ENCODE measurements at places on chromosomes 5 and 9.

- no peak for DNase-seq
Measured at GRCh38 chr5:176727528-176727900, 80.2 kb downstream of the TSPAN17 start.

DNA sequence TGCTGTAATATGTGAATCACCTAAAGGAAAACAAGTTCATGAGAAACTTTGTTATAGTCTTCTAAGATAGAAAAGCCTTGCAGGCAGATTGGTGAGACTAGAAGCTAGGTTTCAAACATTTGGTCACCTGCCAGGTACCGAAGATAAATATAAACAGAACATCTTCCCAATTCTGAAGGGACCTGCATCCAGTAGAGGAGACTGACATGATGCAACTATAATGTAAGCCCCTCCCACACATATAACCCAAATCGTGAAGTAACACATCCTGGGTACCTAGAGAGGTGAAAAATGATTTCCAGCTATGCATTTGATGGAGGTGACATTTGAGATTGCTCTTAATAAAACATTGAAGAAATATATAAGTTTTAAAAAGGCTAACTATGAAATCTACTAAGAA is 29.9 kb downstream of the SHLD3 start:
- DNase-seq, result no peak

GRCh38 chr9:112917047-112917986 is 26.6 kb upstream of the SLC46A2 start:
- no peak for DNase-seq

DNA sequence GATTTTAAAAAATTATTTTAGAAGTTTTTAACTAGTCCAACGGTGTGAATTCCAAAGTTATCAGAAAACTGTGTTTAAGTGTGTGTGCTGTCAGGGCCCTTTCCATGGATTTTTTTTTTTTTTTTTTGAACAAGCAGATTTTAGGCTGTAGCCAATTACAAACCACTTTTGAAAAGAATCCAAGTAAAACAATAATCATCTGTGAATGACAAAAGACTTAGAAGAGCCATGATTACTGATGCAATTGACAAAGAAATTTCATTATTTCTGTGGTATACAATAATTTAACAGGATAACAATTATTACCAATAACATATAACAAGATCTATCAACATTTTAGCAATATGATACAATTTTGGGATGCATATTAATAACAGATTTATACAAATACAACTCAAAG is 16.2 kb upstream of the PAIP1 start:
- no peak for DNase-seq

DNA sequence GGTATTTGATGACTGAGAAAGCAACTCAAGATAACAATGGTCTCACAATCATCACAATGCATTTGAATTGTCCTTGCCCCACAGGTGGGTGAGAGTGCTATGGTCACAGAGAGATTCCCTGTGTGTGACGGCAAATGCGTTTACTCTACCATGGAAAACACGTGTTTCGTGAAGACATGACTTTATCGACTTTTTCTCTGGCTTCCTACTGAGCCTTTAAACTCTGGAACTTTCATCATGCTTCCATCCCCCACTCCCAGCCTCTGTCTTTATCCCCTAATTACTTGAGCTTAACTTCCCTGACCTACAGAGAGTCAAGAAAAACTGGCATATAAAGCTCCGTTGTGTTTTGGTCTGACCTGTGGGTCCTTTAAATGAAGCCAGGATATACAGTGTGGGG is 414.1 kb upstream of the CLINT1 start:
- no peak for DNase-seq

DNA sequence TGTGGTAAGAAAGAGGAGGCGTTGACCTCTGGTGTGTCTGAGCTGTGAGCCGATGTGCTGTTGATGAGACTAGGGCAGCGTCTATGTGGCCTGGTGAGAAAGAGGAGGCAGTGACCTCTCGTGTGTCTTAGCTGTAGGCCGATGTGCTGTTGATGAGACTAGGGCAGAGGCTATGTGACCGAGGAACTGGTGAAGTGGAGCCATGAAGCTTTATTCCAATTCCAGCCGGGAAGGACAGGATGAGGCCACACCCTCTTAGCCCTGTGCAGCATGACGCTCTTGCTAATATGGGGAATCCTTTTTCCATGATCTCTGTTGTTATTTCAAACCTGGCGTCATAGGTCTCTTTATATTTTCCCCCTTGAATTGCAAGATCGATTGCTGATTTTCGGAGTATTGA is 172.4 kb downstream of the GOLPH3 start:
- DNase-seq, result no peak

DNA sequence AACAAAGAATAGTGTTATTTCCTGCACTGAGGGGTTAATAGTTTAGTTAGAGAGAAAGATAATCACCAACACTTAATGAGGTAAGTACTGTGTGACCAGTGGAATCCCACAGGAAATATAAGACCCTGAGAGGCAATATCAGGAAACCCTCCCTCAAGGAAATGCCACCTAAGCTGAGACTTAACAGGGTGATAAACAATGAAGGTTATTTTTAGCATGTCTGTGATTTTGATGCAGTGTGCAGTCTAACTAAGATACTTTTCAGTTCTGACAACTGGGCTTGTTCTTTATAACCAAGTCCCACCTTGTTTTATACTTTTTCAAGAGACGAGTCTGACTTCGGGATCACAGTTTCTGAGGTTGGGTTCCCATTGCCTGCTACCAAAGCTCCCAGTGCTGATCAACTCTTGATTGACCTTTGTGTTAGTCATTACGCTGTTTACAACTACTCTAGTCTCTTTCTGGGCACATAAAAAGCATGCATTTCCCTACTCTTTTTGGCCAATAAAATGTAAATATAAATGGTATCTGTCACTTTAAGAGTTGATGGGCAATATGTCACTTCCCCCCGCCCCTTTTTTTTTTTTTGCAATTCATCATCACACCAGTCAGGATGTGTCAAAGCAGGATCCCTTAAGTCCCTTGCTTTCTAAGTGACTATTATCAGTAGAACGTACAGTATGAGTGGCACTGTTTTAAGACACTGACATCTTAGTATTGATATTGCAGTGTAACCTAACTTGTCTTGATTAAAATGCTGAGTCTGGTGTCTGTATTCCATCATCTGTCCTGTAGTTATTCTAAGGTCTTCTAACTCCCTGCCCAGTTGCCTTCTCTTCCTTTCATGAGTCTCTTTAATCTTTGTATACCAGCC is 31.4 kb downstream of the C6 start:
- no peak for DNase-seq

GRCh38 chr5:169545762-169546161 is 37.8 kb upstream of the SPDL1 start:
- DNase-seq, result no peak

- DNase-seq, result no peak
Measured at GRCh38 chr5:123754908-123755307, 242.9 kb downstream of the CSNK1G3 start.

DNA sequence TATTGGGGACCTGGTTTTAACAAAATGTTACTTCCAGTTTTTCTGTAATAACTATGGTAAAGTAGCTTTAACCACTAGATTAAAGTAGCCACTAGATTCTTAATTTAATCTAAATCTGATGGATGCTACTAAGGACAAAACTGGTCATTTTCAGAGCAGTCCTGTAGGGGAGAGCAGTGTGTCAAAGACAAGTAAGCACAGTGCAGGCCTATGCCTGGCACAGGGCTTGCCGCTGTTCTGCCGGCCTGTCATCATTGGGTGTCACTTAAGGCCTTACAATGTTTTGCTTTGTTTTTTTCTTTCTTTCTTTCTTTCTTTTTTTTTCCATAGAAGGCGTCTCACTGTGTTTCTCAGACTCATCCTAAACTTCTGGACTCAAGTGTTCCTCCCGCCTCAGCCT is 53.0 kb upstream of the NXNL2 start:
- no peak for DNase-seq

GRCh38 chr5:72556351-72557166 is 49.3 kb upstream of the ZNF366 start:
- no peak for DNase-seq

DNA sequence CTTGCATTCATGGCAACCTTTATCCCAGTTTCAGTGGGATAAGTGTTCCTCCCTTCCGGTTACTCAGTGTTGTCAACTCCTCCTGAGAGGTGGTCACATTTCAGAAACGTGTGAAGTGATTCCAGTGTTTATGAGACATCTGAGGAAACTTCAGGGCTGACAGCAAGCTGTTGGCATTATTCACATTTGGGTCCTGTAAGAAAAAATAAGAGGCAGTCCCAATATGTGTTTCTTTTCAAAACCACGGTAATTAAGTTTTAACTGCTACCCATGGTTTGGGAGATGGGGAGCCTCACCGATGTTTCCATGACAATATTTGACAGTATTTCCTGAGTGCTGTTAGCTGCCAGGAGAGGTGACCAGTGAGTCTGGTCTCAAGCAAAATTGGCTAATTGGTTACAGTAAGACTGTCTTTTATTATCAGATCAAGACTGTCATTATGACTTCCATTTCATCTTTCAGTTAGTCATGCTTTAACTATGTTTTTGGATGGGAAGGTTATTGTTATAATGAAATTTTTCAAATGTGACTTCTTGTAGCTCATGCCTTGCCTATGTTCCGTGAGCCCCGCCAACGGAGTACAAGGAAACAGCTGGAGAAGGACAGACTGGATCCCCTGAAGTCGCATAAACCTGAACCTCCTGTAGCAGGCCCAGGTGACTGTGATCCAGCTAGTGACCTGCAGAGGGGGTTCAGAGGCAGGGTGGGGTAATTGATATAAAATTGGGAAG is 115.3 kb downstream of the GDNF start:
- no peak for DNase-seq

DNA sequence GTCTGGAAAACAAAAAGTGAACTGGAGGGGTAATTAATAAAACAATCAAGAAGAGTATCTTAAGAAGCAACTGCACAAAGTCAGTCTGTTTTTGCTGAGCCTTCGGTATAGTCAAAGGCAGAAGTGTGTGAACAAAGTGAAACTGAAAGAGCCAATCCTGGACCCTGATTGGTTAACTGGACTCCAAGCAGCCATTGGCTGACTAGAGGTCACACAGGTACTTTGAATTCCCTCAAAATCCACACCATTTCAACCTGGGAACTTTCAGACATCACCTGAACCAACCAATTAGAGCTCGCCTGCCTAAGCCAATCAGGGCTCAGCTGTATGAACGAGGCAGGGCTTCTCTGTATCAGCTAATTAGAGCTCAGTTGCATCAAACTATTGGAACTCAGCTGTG is 286.7 kb downstream of the TLE4 start:
- no peak for DNase-seq

DNA sequence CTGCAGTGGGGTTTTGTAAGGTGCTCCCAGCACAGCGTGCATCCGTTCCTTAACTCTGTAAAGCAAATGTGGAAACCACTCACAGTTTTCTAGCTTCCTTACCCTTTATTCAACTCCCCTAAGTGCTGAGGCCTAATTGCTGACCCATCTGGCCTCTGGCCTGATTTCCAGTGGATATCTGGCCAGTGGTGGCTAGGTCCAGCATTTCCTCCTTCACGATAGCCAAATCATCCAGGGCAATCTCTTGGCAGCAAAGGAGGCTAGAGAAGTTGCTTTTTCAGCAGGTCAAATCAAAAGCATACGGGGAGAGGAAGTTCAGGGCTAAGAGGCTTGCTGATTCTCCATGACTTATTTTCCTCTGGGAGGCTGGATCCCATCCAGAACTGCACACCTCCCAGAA is 286.3 kb upstream of the VLDLR start:
- DNase-seq, result no peak

GRCh38 chr5:137016783-137017324 is 482.3 kb downstream of the SPOCK1 start:
- DNase-seq, result no peak

GRCh38 chr5:151156507-151157420 is 815 bp downstream of the ANXA6 start:
- no peak for DNase-seq

DNA sequence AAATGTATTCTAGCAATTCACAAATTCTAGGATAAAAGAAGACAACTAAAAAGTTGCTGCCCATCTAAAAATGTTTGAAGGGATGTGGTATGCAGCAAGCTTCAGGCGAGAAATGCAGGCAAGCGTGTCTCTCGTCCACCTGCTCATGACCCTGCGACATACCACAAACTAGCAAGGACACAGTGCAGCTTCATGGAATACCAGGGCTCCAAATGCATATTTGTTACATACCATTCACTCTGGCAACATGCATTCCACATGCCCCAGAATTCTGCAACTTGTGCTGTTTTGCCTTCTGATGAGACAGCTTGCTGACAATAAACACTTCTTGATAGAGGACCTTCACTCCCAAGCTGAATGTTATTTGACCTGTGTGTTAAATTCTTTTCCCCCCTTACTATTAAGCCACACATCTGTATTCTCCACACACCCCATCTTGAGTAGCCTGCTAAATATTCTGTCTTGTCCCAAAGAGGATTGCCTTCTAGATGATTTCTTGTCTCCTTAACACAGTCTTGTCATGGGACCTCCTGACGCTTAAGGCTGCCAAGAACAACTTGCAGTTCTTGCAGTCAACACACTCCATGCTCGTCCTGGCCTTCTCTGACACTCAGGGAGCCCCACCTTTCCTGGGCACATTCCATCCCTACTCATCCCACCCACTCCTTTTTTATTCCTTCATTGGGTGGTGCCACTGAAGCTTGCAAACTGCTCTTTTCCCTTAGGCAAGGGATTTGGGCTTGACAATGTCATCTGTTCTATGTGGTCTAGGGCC is 340.5 kb downstream of the PIK3R1 start:
- no peak for DNase-seq

DNA sequence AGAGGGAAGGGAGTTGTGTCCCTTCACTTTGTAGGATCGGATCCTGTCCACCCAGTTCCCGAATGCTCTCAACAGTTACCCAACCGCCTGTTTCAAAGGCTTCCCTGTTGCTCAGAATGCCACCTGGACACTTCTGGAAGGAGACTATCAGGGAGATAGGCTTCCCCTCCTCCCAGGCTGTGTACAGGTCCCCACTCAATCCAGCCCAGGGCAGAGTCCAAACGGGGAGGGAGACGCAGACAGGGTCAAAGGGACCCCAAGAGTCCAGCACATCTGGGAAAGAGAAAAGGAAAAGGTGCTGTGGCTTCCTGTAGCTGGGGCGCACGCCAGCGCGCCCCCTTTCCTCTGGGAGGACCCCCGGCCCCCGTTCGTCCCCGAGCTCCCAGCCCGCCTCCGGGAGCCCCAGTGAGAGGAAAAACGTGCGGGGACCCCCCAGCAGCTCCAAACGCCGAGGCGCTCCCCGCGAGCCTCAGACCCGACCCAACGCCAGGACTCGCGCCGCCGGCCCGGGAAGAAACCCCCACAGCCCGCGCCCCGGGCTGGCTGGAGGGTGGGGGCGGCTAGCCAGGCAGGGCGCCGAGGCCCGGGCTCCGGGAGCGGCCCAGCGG is 640 bp downstream of the SURF4 start:
- DNase-seq, result no peak

DNA sequence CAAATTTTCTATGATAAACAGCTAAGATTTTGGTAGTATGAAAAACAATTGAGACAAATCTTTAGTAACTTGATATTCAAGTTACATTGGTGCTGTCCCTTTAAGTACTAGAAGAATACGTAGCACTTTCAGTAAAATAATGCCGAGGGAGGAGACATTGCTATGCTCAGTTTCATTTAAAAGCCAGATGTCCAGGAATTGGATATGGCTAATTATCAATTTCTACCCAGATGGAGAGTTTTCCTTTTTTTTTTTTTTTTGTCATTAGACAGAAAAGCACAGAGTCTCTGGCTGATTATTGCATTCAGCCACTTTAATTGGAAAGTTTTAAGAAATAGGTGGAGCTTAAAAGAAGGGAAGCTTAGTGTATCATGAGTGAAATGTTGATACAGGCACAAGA is 40.4 kb upstream of the APC start:
- no peak for DNase-seq
